ENCODE measurements at places on chromosomes 4 and X.

DNA sequence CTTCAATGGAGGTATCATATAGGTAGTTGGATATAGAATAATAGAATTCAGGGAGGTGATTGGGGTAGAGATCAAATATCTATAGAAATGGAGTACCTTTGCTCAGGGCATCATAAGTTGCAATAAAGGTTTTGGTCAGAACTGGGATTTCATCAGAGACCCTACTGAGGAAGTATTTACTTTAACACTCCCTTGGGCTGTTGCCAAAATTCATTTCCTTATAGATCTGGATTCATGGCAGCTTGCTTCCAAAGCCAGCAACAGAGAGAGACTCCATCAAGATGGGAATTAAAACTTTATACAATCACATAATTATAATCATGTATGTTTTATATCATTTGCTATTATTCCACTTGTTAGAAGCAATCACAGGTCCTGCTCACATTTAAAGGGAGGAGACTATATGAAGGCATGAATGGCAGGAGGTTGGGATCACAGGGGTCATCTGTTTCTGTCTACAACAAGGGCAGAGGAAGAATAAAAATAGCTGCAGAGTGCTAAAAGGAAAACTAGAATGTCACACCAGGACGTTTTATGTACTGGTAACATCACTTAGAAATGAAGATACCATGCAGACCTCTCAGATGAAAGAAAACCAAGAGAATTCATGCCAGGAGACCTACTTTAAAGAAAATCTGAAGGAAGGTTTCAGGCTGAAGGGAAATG lies 902.1 kb upstream of the LCORL start:
- DNase-seq, result no peak

DNA sequence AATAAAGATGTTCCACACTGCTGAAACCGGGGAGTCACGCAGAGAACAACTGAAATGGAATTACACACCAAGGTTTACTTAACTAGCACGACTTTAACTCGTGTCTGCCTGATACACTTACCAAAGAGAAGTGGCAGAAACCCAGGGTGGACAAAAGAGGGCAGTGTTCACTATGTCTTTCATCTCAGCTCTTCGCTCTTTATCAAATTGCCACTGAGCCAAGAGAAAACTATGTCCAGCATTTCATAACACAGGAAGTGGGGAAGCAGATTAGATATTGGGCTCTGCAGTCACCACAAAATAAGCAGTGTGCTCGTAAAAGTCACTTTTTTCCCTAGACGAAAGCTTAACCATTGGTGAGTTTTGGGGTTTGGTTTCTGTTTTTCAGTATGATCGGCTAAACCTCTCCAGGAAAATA lies 155.7 kb downstream of the CHIC2 start:
- DNase-seq, result no peak

DNA sequence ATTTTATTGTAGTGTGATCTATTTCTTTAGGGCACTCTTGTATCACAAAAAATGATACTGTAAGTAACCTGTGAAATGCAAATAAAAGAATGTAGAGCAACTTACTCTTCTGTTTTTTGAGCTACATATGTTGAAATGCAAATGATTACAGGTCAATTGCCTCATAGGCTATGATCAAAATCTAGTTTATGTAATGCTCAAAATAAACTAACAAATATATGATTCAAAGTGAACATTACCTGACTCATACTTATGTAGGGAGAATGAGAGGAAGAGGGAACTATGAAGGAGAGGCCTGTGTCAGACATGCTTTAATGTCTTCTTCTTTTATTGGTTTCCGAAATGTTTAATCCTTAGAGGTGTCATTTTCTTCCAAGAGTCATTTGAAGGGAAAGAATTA lies 5.0 kb upstream of the RPS6KA3 start:
- DNase-seq, result no peak

GRCh38 chrX:17854531-17854930 lies 6.6 kb downstream of the RAI2 start:
- no peak for DNase-seq

GRCh38 chr4:165866019-165866650 lies 6.9 kb upstream of the TLL1 start:
- no peak for DNase-seq

GRCh38 chr4:81470456-81471297 lies 1.0 kb downstream of the RASGEF1B start:
- DNase-seq, result no peak

DNA sequence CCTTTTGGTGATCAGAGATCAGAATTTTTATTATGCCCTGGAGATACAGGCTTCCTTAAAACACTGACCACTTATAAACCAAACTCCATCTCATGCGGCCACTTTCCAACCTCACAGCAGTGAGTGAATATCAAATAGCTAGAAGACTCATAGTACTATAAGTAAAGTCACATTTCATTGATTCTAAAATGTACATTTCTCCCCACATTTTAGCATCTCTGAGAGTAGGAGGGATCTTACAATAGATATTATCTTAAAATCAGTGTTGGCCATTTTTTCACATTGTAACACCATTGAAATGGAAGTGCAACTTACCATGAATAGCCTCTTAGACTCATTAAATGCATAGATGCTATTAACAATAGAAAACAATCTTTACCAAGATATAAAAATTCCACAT lies 17.4 kb downstream of the PCYT1B start:
- no peak for DNase-seq

- DNase-seq, result no peak
Observed at GRCh38 chrX:139126493-139126892, 404.0 kb upstream of the F9 start.

All from activated CD4-positive, CD25-positive, alpha-beta regulatory T cell treated with anti-CD3 and anti-CD28 coated beads, Interleukin-2, amount 50 U/mL, for 16 hours (primary cell).